IMR-90 (cell line): ENCODE measurements at places on chromosomes 16 and 17. TPM values are rescaled to one million over a fixed set of nuclear protein-coding genes. Genes with fewer than 3 reads are reported as not detected.

The KIF2B gene
- total RNA-seq, result not detected in 2 replicates

The SULT1A2 gene
- not detected in 2 replicates for total RNA-seq

The CLEC10A gene
- not detected in 2 replicates for total RNA-seq

The TMC7 gene
- 0.28 and 0.36 TPM in 2 replicates for total RNA-seq

The CCDC137 gene
- total RNA-seq, result 7.5 and 9.2 TPM in 2 replicates

The TEKT1 gene
- not detected in 2 replicates for total RNA-seq

The GP1BA gene
- total RNA-seq, result not detected in 2 replicates

The MT3 gene
- total RNA-seq, result not detected in 2 replicates

- no peak for DNase-seq
Observed at GRCh38 chr16:515175-515938, 12.2 kb upstream of the CAPN15 start.

DNA sequence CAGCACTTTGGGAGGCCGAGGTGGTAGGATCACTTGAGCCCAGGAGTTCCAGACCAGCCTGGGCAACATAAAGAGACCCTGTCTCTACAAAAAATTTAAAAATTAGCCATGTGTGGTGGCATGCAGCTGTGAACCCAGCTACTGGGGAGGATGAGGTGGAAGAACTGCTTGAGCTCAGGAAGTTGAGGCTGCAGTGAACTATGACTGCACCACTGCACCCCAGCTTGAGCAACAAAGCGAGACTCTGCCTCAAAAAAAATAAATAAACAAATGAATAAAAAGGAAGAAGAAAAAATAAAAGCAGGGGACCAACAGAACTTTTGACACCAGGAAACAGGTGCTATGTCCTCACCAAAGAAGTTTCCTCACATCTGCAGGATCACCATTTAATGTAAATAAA, 14.2 kb downstream of the TERF2 start:
- DNase-seq, result no peak

DNA sequence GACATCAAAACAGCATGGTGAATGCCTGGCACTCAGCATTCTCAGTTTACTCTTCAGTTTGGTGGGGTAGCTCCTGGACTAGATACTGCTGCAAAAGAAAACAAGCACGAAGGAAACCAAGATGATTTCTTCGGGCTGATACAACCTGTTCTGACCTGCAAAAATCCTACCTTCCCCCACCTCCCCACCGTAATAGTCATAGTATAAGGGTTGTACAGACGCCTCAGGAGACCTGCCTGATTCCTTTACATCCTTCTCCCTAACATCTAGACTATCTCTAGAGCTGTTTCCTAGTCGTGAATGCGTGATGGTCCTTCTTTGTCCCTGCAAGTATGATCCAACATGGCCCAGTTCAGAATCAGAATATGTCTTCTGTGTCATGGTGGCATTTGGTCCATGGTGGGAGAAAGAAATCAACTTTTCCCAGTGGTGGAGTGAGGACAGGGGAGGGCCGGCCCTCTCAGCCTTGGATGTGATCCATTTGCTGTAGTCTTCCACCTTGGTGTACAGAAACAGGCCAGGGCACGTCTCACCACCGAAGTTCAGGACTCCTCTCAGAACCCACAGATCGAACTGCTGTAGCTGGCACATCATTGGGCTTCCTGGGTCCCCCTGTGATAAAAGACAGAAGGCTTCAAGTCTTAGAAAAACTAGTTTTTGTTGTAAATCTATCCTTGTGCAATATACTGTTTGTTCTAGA, 14.5 kb downstream of the PRSS54 start:
- DNase-seq, result no peak

- peak; percentile 89 for DNase-seq
Observed at GRCh38 chr16:67884684-67885083, at the start of gene NRN1L. TSS of gene NRN1L (plus strand) at chr16:67884885. CDS start at chr16:67884904, 19 bp downstream.

GRCh38 chr17:65170839-65171238, 33.7 kb downstream of the RGS9 start:
- DNase-seq, result peak; percentile 55

GRCh38 chr16:30075503-30076275, at the start of gene PPP4C:
TSS of gene PPP4C (plus strand) at chr16:30075994. CDS start at chr16:30076378, 384 bp downstream.
- peak; percentile 88 for DNase-seq

DNA sequence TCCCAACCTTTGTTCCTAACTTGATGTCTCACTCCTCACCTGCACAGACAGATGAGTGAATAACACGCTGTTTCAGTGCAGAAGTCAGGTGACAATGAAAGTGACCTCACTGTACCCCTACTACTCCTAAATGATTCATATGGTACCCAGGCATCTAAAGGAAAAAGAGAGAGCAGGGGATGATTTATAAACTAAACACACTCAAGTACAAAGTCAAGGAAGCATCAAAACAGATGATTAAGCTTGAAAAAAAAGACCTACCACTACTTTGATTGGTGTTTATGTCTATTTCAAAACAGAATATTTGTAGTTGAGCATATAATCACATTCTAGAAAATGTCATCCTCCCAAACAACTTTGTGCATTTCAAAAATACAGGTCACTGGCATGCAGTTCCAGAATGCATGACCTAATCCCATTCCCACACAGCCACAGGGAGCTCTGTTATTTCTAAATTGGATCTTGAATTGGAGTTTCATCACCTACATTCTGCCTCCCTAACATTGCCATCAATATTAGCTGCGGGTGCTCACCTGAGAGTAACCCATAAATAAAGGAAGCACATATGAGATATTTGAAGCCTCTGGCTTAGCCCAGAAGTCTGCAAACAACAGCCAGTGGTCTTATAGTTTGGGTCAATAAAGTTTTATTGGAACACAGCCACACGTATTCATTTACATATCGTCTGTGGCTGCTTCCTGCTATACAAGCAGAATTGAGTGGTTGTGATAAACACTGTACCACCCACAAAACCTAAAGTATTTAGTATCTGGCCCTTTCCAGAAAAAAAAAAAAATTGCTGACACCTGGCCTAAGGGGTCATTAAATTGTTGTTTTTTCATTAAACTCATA, 14.0 kb downstream of the HS3ST3A1 start:
- DNase-seq, result peak; percentile 55

DNA sequence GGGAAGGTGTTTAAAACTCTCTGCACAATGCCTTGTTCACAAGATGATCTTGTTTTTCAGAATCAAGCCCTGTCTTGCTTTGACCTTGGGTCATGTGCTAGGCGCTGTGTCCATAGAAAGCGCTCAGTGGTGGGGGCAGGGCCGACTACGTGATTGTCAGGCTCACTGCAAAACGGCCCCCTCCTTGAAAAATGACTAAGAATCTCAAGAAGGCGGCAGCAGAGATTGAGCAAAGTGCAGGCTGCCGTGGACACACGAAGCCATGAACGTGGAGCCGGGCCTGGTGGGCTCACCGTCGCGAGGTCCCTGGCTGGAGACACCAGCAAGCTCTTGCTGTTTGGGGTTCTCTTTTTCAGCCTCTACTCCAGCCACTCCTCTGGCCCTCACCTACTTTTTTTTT, 10.2 kb downstream of the ATP2C2 start:
- no peak for DNase-seq

DNA sequence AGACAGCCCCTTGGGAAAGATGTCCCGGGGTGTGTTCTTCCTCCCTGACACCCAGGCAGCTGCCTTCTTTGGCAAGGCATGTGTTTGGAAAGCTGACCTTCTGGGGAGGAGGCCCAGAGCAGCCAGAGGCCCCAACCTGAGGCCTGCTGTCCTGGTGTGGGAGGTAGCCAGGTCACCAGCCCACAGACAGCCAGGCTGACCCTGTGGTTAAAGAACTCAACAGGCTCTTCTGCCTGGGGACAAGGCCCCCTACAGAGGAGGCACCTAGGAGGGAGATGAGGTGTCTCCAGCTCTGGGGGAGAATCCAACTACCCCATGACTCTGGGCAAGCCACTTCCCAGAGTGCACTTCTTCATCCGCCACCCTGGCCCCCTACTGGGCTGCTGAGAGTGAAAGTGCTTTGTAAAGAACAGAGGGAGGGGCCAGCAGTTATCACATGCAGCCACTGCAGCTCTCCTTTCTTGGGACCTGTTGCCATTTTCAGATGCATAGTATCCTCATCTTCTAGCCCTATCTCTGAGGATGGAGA, 13.1 kb upstream of the SREBF1 start:
- DNase-seq, result peak; percentile 43

DNA sequence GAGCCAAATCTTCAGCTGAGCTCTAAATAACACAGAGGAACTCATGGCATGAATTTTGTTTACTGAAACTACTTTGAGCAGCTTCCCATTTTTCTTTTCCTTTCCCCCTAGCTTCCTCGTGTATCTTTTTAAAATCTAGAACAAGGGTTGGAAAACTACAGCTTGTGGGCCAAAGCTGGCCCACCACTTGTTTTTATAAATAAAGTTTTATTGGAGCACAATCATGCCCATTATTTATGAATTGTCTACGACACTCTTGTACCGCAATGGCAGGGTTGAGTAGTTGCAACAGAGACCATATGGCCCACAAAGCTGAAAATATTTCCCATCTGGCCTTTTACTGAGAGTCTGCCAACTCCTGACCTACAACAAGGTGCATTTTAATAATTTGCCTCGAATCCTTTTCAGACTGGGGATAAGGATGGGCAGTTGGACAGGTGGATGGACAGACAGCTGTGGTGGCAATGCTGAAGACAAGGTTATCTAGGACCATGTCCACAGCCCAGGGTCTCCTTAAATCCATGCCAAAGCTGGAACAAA, 87.7 kb downstream of the RMI2 start:
- no peak for DNase-seq

DNA sequence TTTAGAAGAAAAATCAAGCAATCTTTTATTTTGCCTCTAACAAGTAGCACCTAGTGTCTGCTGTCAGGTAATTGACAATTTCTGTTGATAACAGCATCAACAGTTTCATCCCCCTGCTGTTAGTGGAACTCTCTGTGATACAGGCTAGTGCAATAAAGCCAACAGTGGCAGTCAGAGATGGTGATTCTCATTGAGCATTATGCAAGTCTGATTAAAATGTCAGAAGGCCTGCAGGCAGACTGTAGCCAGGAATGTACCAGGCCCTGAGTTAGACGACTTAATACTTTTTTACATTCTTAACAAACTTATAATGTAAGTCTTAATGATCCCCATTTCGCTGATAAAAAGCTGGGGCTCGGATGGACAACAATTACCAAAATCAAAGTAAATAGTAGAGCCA, 14.6 kb downstream of the CYLD start:
- DNase-seq, result no peak

DNA sequence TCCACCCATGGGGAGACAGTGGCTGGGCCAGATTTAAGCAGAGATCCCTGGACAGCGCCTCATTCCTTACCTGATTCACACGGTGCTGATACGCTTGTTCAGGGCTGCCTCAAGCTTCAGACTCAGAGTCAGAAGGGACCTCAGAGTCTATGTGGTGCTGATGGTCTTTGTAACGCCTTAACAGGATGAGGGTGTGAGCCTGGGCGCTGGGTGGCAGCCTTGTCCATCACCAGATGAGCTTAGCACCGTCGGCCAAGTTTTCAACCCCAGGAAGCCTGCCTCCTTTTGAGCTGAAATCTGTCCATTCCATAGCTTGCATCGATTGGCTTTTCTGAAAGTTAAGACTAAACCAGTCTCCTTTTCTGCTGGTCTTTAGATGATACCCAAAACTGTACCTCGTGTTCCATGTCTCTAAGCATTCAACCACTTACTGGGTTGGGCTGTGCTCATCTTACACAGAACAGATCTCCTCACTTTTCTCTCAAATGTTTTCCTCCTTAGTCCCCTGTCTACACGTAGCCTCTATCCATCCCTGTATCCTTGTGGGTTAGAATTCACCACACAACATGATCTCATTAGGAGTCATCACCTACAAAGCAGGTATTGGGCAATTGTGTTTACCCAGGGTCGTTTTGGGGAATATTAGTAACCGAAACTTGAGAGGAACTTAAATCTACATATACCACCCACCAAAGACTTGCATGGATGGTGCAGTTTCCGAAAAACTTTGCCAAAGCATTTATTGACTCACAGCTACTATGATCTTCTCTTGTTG, 573.4 kb downstream of the CDH13 start:
- peak; percentile 22 for DNase-seq

GRCh38 chr16:50500171-50500874, 47.9 kb upstream of the NKD1 start:
- DNase-seq, result no peak

- DNase-seq, result no peak
Observed at GRCh38 chr17:29442451-29442850, 52.3 kb downstream of the TAOK1 start.

- peak; percentile 6 for DNase-seq
Observed at GRCh38 chr17:42913522-42913921, 12.9 kb downstream of the G6PC1 start.

- no peak for DNase-seq
Observed at GRCh38 chr16:66295213-66295612, 71.3 kb upstream of the CDH5 start.

GRCh38 chr16:7086822-7087616, 245.6 kb upstream of the RBFOX1 start:
- DNase-seq, result no peak

DNA sequence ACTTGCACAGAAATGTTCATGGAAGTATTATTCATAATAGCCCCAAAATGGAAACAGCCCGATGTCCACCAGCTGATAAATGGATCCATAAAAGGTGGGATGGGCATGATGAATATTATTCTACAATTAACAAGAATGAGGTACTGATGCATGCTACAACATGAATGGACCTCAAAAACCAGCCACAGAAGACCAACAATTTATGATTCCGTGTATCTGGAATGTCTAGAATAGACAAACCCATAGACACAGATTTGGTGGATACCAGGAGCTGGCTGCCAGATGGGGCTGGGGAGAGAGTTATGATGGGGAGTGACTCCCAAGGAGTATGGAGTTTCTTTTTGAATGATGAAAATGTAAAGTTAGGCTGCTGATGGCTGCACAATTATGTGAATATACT, 10.8 kb upstream of the NAGLU start:
- peak; percentile 89 for DNase-seq

GRCh38 chr16:2719328-2720063, 528 bp downstream of the PRSS27 start:
- no peak for DNase-seq

DNA sequence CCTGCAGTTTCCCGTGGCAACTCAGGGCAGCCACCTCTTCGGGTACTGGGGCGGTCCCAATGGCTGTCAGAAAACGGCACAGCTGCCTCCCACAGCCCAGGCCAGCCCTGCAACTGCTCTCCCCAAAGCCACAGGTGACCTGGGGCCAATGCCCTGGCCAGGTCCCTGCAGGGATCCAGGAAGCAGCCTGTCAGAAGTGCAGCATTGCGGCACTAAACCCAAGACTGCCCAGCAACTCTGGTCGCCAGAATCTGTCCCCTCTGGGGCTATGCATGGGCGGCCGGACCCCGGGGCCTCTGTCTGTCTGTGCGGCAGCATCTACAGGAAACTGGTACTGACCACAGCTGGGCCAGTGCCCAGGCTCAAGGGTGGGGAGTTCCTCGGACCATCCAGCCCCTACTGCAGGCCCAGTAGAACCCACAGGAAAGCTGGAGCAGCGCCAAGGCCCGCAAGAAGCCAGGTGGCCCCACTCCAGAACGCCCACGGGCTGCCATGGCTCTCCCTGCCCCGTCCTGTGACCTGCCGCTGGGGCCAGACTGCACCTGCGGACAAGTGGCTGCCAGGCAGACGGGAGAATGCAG, 5.5 kb downstream of the CYBC1 start:
- no peak for DNase-seq

- no peak for DNase-seq
Observed at GRCh38 chr17:73151916-73152632, 12.7 kb upstream of the SSTR2 start.

GRCh38 chr16:84593825-84594724, 23.8 kb downstream of the COTL1 start:
- DNase-seq, result no peak

- DNase-seq, result no peak
Observed at GRCh38 chr16:56701534-56701933, 19.3 kb downstream of the MT1X start.

GRCh38 chr16:58234831-58235595, 37.1 kb upstream of the CSNK2A2 start:
- DNase-seq, result no peak
